ENCODE measurements at places on chromosomes 1 and 21.

DNA sequence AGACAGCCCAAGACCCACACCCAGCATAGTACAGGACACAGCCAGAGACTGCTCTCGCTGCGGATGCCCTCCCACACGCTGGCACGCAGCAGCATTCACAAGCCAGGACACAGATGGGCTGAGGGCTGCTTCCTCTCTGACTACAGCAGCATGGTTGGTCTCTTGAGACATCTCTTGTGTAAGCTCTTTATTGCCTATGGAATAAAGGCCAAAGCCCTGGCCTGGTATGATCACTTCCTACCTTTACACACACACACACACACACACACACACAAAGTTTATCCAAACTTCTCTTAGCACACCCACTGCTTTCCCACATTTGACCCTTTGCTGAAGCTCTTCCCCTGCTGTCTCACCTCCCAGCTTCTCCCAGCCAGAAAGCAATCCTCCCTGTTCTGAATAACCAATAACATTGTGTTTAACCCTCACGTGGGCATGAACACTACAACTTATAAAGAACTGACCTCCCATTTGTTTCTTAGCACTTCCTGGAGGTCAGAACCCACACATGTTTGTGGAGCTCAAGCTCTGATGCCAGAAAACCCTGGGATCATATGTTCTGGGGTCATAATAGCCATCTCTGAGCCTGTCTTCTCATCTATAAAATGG is 1.2 kb upstream of the LUZP1 start:
- peak overlapping the region; percentile 86 for H3K27ac ChIP-seq
- H3K27me3 ChIP-seq: no peaks in the 10 kb centered on the region
- H3K4me3 ChIP-seq: peak overlapping the region; percentile 72

DNA sequence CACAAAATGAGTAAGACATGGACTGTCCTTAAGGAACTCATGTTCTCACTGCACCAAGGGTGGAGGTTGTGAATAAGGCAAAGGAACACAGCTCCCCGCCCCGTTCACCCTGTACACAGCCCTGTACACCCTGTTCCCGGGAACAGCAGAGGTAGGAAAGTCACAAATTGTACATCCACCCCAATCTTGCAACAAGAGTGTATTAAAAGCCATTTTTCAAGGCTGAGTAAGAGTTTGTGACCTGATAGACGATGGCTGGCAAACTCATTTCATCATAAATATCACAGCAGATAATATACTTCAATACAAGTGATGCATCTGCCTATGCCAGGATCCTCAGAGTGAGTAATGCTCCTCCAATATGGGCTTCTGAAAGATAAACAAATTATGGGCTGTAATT is 52.5 kb upstream of the CAMK1G start:
- H3K27ac ChIP-seq: no peak overlapping the region
- no peak overlapping the region for H3K4me3 ChIP-seq
- no peak for DNase-seq
- H3K36me3 ChIP-seq: peaks cover 3% of the 10 kb centered on the region
- no peaks in the 10 kb centered on the region for H3K4me1 ChIP-seq

- no peak overlapping the region for H3K4me3 ChIP-seq
- peaks cover 6% of the 10 kb centered on the region for H3K4me1 ChIP-seq
- DNase-seq: no peak
- H3K36me3 ChIP-seq: peaks cover 3% of the 10 kb centered on the region
- H3K27ac ChIP-seq: peak overlapping the region; percentile 19
Measured at GRCh38 chr1:43625063-43625780, 24.7 kb upstream of the KDM4A start.

DNA sequence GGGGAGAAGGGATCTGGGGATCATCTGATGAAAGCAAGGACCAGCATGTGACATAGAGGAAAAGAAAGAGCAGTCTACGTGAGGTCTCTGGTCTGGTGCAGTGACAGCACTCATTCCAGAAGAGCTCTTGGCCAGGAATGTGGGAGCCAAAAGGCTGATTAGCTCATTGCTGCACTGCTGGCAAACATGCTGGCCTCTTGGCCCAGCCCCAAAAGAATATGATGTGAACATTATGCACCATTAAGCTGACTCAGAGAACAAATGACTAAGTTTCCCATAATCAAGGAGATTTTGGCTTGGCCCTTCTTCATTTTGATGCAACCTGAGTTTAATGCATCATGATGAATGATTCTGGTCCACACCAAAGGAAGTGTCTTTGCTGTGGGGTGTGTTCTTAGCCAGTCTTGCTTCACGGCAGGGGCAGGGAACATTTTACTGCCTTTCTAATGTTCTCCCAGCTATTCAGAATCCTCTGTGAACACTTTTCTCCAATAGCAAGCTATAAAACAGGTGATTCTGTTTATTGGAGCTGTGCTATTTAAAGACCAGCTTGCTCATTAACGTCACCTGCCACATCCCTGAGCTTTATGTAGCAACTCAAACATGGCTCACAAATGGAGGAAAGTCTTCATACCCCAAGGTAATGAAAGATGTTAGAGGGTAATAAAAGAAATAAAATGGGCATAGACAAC is 55.1 kb downstream of the PCBP3 start:
- no peak for DNase-seq
- H3K36me3 ChIP-seq: no peaks in the 10 kb centered on the region
- H3K27ac ChIP-seq: no peak overlapping the region
- no peak overlapping the region for H3K4me3 ChIP-seq
- H3K27me3 ChIP-seq: no peaks in the 10 kb centered on the region

DNA sequence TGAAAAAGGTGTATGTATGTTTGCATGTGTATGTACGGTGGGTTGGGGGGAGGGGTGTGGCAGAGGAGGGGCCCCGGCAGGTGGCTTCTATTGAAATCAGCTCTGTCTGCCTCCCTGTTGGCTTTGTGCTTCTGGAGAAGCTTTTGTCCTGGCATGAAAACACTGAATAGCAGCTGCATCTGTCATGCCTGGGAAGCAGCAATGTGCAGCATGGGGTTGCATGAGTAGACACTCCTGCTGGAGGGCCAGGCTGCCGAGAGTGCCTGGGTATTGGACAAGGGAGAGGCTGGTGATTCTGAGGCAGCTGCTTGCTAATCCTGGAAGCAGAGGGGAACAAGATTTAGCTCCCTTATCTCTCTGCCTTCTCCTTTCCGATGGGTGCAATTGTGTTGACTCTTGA is 20.5 kb downstream of the MAPKAPK2 start:
- H3K36me3 ChIP-seq: peaks cover 5% of the 10 kb centered on the region
- DNase-seq: no peak
- H3K27ac ChIP-seq: peak overlapping the region; percentile 98
- H3K4me1 ChIP-seq: peaks cover 85% of the 10 kb centered on the region
- peak overlapping the region; percentile 85 for H3K4me3 ChIP-seq
- no peaks in the 10 kb centered on the region for H3K27me3 ChIP-seq

- peaks cover 2% of the 10 kb centered on the region for H3K36me3 ChIP-seq
- DNase-seq: no peak
- H3K4me1 ChIP-seq: no peaks in the 10 kb centered on the region
- H3K27me3 ChIP-seq: peaks cover 16% of the 10 kb centered on the region
Measured at GRCh38 chr1:108533351-108534083, 26.4 kb upstream of the EEIG2 start.

DNA sequence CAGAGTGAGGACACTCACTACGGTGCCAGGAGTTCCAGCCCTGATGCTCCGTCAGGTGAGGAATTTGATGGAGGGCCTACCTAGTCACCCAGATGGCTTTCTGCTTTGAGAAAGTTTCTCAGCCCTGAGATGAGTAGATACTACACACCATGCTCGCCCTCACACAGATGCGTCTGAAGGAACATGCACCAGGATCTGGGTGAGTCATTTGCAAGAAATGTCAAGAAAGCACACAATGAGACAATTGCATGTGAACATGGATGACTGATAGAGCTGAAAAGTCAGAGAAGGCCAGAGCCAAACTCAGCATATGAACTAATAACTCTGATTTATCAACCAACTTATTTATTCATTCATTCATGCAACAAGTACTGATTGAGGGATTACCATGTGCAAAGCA is 483.9 kb downstream of the OMA1 start:
- H3K27me3 ChIP-seq: peaks cover 38% of the 10 kb centered on the region
- DNase-seq: no peak
- no peak overlapping the region for H3K27ac ChIP-seq
- no peaks in the 10 kb centered on the region for H3K36me3 ChIP-seq
- no peaks in the 10 kb centered on the region for H3K4me1 ChIP-seq
- H3K4me3 ChIP-seq: no peak overlapping the region

GRCh38 chr1:236128646-236129178 is 13.6 kb upstream of the GPR137B start:
- no peak overlapping the region for H3K27ac ChIP-seq
- H3K27me3 ChIP-seq: peaks cover 43% of the 10 kb centered on the region
- peaks cover 1% of the 10 kb centered on the region for H3K36me3 ChIP-seq

DNA sequence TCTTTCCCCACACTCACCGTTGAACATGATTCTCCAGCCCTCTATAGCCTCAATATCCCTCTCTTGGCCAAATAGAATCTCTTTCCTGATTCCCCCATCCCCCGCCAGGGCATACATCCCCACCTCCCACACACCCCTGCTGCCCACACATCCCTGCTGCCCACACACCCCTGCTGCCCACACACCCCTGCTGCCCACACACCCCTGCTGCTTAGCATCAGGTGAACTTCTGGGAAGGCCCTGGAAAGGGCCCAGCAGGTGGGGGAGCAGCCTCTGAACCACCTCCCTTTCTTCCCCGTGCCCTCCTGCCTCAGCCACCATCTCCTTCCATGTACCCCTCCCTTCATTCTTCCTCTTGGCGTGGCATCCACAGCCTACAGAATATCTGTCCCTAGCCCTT is 15.9 kb upstream of the IFNLR1 start:
- no peak overlapping the region for H3K4me3 ChIP-seq
- peaks cover 12% of the 10 kb centered on the region for H3K4me1 ChIP-seq
- no peak overlapping the region for H3K27ac ChIP-seq
- H3K27me3 ChIP-seq: peaks cover 9% of the 10 kb centered on the region

DNA sequence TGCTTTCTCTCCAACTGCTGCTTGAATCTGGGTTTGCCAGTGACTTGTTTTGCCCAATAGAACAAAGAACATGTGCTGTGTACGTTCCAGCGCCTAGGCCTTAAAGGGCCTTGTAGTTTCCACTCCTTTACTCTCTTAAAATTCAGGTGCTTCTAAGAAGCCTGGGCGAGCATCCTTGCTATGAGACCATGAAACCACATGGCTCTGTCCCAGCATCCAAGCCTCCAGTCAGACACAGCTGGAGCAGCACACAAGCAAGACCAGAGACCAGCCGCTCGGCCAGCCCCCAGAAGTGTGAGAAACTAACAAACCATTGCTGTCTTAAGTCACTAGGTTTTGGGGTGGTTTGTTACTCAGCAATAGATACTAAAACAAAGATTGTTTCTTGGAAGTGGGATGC is 15.1 kb downstream of the PLEKHO1 start:
- H3K36me3 ChIP-seq: no peaks in the 10 kb centered on the region
- H3K4me3 ChIP-seq: no peak overlapping the region
- no peak overlapping the region for H3K27ac ChIP-seq
- H3K27me3 ChIP-seq: no peaks in the 10 kb centered on the region
- H3K4me1 ChIP-seq: peaks cover 41% of the 10 kb centered on the region

DNA sequence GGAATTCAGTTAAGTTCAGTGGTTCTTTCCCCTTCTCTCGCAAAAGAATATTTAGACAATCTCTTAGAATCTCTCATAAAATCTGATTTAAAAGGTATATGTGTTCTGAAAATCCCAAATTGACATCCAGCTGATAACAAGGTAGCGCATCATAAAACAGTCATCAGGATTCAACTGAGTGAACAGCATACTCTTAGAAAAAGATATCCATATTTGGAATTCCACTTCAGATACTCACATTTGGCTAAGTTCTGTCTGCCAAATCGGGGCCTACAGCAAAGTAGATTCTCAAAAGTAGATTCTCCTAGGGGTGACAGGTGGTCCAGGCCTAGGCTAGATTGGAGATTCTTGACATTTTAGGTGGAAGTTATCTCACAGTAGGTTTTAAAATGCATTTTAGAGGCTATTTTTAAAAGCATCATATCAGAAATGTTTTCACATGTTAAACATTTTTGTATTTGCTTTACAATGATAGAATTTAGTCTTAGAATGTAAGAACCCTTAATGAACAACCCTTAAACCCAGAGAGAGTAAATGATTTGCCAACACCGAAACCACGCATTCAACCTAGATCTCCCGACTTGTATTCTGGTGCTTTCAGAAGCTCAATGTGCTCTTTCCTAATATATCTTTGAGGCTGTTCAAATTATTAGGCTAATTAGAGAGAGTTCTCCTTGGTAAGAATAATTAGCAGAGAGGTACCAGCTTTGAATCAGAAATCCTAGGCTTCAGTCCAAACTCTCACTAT is 318.9 kb downstream of the LMO4 start:
- no peak overlapping the region for H3K4me3 ChIP-seq
- no peaks in the 10 kb centered on the region for H3K27me3 ChIP-seq
- no peaks in the 10 kb centered on the region for H3K4me1 ChIP-seq
- no peak for DNase-seq
- H3K36me3 ChIP-seq: peaks cover 2% of the 10 kb centered on the region

DNA sequence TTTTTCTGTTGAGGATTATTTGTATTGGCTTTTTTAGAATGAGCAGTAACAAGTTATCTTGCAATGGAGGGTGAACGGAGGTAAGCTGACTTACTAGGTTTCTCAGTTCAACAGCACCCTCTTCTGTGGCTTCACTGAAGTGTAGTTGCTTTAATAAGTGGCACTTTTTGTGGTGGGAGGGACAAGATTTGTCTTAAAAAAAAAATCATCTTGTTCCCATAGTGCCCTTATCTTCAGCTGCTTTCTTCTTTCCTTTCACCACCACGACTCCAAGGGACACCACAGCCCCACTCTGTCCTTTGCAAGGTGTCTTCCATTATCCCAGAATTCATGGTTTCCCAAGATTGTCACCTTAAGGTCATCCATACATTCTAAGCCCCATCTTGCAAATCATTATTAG is 92.9 kb downstream of the PIGK start:
- no peaks in the 10 kb centered on the region for H3K27me3 ChIP-seq
- DNase-seq: no peak
- H3K4me1 ChIP-seq: no peaks in the 10 kb centered on the region
- H3K36me3 ChIP-seq: peaks cover 7% of the 10 kb centered on the region

DNA sequence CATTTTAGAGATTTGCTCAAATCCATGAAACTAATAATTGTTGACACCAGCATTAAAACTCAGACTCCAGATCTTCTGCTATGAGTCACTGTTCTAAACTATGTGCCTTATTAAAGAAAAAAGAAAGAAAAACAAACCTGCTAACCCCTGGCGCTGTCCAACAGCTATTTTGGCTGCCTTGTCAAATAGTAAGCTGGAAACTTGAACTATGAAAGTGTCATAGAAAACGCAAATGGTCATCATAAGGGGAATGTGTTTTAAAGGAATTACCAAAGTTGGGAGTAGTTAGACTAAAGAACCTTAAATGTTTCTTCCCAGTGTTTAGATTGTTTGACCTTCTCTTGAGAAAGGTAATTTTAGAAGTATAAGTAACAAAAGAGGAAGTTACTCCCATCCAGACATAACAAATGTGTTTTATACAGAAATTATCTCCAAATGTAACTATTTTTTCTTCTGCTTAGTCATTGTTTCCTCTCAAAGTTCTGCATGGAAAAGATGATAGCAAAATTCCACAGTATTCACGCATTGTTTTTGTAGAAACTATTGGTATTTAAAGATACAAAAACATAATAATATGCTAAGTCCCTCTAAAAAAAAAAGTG is 272.4 kb downstream of the TPR start:
- H3K4me1 ChIP-seq: no peaks in the 10 kb centered on the region
- DNase-seq: no peak
- H3K27ac ChIP-seq: no peak overlapping the region
- H3K36me3 ChIP-seq: no peaks in the 10 kb centered on the region

GRCh38 chr1:204503122-204503912 is 8.7 kb upstream of the PIK3C2B start:
- H3K27me3 ChIP-seq: no peaks in the 10 kb centered on the region
- DNase-seq: no peak

Data from T-helper 17 cell (primary cell).